NCI-H187 treated with DMSO at 0.1 percent for 48 hours (cell line): ENCODE measurements at places on chromosomes 6 and 20.

- no peak for DNase-seq
Measured at GRCh38 chr20:19789446-19789845, 31.4 kb downstream of the RIN2 start.

DNA sequence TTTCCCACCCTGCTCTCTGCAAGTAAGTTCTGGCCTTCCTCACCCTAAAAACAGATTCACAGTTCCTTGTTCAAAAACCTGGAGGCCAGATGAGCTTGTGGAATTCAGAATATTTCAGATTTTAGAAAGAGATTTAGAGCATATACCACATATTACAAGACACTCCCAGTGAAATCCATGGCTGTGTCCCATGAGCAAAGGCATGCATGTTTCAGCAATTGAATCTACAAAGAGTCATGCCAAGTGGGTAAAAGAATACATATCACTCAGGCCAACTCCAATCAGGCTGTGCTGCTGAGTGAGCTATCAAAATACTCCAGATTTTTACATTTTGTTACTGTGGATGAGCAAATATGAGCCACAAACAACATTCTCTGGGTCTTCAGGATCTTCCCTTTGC lies 10.2 kb upstream of the NEDD9 start:
- DNase-seq: no peak

DNA sequence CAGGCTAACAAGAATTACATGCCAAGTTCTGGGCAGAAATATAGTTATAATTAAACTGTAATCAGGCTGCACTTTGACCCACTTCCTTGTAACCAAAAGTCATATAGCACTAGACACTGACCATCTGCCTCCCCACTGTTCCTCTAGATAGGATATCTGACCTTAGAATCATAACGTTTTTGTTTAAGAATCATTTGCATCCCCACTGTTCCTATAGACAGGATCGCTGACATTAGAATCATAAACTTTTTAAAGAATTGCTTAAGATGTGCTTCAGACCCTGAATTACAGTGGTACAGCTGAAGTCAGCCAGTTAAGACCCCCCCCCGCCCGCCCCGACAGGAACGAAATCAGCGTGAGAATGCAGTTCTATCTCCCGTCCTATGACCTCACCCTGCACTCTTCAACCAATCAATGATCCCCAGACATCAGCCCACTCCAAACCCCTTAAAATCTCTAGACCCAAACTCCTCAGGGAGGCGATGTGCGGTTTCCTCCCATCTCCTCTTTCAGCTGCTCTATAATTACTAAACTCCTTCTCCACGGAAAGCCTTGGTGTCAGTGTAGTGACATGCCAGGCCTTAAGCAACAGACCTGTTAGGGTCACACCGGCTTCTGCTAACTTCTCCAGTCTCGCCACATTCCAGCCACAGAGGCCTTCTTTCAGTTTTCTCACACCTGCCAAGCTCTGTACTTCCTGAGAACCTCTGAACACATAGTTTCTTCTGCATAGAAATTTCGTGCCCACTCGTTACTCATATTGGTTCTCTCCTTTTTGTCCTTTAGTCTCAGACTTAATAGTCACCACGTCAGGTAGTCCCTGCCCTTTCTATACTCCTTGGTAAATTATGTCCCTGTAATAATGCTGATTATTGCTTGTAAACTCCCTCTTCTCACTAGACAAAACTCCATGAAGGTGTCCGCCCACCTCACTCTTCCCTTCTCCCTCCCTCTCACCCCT lies 93.5 kb downstream of the DTNBP1 start:
- no peak for DNase-seq

GRCh38 chr6:136251394-136251793 lies 1.3 kb upstream of the MTFR2 start:
- no peak for DNase-seq

- no peak for DNase-seq
Measured at GRCh38 chr6:137677709-137678108, 183.5 kb upstream of the OLIG3 start.

DNA sequence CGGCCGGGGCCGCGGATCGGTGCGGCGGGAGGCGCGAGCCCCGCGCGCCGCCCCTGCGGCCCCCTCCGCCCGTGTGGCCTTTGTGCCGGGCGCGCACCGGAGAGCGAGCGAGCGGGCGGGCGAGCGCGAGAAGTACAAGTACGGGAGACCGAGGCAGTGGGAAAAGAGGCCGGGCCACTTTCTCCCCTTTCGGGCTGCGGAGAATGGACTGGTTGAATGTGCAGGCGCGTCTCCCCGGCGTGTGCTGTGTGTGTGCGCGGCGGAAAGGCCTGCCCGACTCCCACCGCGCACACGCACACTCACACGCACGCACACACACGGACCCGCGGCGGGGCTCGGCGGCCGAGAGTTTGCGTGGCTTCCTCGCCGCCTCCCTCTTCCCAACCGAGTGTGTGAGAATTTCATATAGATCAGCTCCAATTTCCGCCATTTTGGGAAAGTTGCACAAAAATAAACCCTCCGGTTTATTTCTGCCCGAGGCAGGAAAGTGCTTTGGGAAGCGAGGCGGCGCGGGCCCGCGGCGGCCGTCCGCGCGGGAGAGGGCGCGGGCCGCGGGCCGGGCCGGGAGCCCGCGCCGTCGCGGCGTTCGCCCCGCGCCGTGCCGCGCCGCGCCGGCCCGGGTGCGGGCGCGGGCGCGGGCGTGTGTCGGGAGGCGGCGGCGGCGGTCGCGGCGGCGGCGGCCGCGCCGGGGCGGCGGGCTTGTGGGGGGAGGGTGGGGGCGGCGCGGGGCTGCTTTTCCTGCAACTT lies 1.1 kb downstream of the L3MBTL3 start:
- no peak for DNase-seq

GRCh38 chr6:48222241-48222640 lies 111.2 kb upstream of the PTCHD4 start:
- DNase-seq: no peak

- DNase-seq: no peak
Measured at GRCh38 chr6:102223942-102224341, 830.4 kb downstream of the GRIK2 start.

GRCh38 chr20:36116807-36117441 lies 37.6 kb upstream of the EPB41L1 start:
- DNase-seq: no peak
